ENCODE measurements at places on chromosomes 2 and 18.
A peak's percentile ranks its signal among the peaks of the same experiment; 100 is the strongest.

DNA sequence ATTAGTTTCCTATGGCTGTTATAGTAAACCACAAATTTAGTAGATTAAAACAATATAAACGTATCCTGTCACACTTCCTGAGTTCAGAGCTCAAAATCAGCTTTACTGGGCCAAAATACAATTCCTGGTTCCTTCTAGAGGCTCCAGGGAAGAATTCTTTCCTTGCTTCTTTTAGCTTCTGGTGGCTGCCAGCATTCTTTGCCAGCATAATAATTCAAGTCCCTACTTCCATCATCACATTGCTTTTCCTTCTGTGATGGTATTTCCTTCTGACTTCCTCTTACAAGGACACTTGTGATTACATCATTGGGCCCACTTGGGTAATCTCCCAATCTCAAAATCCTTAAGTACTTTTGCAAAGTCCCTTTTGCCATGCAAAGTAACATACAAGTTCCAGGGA, 40.6 kb downstream of the MOB4 start:
- no peak for DNase-seq

DNA sequence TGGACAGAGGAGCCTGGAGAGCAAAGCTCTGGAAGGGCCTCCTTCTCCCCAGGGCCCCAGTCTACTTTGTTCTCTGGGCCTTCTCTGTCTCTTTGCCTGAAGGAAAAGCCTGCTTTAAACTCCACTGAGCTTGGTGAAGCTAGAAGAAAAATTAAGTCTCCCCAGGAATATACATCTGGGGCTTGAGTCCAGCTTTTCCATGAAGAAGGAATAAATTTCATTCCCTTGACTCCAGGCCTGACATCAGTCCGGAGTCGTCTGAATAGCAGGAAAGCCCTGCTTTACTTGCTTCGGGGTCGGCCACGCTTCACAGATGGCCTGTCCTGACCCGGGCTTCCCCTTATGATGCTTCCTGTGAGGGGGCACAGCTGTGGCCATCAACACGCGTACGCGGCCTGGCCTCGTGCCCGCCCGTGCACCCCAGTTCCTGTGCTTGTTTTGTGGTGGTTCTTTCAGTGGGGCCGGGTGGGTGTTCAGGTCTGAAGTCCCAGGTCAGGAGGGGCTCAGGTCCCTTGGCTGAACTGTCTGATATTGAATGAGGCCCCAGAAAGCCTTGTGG, 73.6 kb downstream of the ACOXL start:
- DNase-seq, result no peak

DNA sequence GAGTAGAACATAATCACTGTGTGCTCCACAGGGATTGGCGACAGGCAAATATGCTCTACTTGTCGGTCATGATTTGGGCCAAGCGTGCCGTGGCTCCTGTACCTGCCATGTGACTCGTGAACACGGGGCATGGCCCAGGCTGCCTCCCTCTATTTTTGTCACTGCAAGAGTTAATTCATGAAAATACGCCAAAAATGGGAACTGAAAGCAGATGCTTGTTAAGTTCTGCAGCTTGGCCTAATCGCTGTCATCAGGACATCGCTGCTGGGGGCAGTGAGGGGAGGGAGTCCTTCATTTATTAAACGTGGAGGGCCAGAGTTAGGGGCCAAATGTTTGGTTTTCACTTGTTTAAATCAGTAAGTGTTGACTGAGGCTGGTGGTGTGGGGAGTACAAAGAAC, 177.8 kb downstream of the BCL2 start:
- no peak for DNase-seq

GRCh38 chr18:11308499-11308898, 159.1 kb upstream of the PIEZO2 start:
- DNase-seq, result no peak

DNA sequence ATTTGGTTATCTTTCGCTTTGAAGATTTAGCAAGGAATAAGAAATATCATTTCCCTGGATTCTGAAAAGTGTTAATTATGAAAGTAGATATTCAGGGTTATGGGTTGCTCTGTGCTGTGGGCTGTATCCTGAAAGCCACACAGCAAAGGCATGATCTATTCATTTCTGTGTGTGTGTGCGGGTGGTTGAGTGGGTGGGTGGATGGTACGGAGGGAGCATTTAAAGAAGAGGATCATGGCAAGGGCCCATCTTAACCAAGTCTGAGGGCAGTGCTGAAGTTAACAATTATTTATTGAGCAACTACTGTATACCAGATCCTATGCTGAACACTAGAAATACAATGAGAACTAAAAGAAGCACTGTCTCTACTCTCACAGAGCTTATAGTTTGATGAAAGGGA, 178.2 kb upstream of the ZEB2 start:
- no peak for DNase-seq

DNA sequence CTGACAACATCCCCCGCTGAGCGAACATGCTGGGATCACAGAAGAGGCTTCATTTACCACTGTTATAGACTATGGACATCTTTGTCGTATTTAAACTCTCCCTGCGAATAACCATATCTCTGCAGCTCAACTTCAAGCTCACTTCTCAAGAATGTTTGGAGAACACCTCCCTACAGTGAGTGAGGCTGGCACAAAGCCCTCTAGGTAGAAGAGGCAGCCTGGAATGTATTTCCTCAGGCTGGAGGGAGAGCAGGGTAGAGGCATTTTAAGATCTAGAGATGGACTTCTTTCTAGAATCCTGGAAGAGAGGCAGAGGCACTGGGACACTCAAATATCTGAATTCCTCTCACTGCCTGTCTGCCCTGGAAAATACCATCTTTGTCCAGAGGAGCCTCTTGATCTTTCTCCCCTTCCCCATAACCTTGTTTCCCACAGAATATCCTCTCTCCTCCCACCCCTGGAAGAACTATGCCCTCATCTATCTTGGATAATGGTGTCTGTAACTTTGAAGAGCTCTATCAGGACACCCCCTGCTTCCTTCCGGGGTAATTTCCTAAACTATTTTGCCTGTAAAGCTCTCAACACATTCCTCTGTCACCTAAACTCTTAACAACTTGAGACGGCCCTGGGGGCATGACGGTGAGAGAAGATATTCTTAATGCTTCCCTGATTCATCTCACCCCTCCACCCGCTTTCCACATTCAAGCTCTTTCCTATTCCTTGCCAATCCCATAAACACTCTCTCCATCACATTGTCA, 2.4 kb upstream of the ANTXR1 start:
- DNase-seq, result no peak

- no peak for DNase-seq
Measured at GRCh38 chr2:8134473-8134932, 547.4 kb upstream of the ID2 start.

GRCh38 chr2:88159955-88160415, 10.2 kb upstream of the THNSL2 start:
- DNase-seq, result peak; percentile 65

GRCh38 chr2:12502759-12503158, 214.0 kb upstream of the TRIB2 start:
- peak; percentile 33 for DNase-seq

DNA sequence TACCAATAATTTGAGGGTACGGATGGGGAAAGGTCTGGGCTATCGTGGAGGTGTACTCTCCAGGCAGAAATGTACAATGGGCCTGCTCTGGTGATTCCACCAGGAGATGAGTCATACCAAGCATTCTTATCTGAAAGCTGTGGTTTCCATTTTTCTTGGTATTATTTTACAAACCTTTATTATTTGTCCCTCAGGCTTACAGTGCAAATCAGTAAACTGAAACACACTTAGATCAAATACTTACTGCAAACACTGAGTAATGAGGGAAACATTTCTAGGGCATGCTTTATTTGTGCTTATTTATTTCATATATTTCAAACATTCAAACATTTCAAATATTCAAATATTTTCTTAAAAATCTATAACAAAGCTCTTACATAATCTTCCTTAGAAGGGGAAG, 319.8 kb downstream of the RND3 start:
- no peak for DNase-seq

GRCh38 chr18:61742565-61743429, 150.0 kb downstream of the RNF152 start:
- no peak for DNase-seq

DNA sequence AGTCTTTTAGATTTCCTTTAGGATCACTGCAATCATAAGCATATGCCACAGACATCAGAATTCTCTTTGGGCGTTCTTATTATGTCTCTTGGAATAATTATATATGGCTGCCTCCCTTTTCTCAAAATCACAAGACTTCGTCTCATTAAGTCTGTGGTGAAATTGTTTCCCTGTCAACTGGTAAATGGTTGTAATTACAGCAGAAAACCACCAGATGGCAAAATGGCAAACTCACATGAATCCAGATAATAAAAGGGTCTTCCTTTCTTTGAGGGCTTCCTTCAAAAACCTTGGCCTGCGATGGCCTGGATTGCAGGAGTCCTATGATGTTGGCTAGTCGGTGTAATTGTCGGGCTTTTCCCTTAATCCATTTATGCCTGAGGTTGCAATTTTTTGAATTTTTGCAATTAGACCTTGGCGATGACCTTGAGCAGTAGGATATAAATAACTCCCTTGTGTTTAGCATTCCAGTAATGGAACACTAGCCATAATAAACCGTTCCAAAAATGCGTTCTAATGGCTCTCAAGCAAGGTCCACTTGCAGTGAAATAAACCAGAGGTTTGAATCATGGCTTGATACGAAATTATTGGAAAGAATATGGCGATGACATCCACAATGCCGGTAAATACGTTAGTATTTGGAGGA, 656.4 kb downstream of the MBD2 start:
- peak; percentile 5 for DNase-seq

DNA sequence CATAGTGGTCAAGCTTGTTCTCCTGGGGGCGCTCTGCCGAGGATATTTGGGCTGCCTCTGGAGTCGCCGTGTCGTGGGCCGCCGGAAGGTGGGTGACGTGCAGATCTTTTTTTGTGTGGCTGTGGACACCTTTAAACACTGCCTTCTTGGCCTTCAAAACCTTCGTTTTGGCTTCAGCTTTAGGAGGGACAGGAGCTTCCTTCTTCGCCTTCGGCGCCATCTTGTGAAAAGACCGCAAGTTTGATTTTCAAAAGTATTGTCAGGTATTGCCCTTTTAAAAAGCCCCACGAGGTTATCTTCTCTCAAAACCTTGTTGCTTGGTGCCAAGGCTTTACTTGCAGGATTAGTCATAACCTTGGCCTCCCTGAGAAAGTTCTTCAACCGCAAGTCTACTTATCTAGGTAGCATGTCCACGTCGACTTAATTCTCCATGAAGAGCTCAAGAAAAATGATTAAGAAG, 20.8 kb downstream of the LAMA3 start:
- DNase-seq, result no peak

DNA sequence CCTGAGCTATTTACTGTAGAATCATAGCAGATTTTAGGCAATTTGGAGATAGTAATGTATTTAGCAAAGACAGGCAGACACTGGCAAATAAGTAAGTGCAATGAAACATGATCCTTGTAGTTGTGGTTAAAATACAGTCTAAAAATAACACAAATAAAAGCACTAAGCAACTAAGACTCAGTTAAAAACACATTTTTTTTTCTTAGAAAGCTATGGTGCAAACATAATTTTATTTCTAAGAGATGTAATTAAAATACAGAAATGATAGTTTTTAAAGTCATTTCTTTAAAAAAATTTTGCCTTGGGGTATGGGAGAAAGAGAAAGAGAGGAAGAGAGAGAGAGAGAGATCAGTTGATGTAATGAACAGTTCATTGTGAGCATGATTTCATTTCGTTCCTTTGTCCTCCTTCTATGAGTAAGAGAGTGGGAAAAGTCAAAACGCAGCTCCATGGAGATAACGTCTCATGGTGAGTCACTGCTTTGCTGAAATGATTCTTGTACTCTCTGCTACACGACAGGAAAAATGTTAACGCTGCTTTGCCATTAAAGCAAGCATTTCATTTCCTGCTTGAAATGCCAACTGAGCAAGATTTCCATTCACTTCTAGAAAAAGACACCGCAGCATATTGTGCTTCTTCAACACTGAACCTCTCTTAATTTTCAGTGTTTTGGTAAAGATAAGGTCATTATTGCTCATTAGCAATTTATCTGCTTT, 61.3 kb upstream of the PGAP1 start:
- peak; percentile 41 for DNase-seq

DNA sequence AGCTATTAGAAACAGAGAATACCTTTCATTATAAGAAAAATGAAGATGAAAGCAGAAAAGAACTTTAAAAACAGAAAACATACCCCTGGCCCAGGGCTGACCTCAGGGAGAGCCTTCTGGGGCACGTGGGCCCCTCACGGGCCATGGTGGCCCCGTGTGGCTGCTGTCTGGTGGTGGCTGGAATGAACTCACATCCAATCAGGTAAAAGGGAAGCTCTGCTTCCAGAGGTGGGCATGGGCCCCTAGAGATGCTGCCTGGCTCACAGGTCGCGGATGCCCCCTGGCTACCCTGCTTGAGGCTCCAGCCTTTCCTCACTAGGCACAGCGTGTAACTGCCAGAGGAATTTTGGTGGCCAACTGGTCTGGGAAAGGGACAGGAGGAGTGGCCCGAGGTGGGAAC, 16.6 kb downstream of the SNORC start:
- no peak for DNase-seq

GRCh38 chr18:60838677-60839076, 466.1 kb upstream of the MC4R start:
- no peak for DNase-seq

DNA sequence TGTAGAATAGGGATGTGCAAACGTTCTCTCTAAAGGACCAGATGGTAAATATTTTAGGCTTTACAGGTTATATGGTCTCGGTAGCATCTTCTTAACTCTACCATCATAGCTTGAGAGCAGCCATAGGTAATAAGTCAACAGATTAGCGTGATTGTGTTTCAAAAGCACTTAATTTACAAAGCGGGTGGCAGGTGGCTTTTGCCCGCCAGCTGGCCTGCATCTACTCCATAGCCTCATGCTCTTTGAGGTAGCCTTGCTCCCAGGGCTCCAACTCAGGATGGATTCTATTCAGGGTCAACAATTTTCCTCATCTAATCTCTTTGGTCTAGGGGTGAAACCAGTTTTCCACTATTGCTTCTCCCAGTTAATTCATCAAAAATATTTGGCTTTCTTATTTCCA, 5.0 kb upstream of the ATP9B start:
- no peak for DNase-seq

DNA sequence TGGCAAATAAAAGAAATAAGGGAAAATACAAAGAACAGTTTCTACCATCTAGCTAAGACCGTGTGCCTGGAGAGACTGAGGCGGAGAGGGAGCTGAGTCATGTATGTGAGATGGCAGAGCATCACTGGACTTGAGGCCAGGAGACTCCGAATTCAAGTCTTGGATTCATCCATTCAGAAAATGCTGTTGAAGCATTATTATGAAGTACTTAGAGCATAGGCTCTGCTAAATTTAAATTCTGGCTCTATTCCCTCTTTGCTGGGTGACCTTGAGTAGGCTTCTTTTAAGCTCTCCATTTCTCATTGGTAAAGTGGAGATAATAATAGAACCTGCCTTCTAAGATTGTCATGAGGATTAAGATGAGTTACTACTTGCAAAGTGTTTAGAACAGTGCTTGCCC, 34.7 kb downstream of the NPHP1 start:
- DNase-seq, result no peak
